ENCODE measurements at places on chromosomes 2 and 18.

DNA sequence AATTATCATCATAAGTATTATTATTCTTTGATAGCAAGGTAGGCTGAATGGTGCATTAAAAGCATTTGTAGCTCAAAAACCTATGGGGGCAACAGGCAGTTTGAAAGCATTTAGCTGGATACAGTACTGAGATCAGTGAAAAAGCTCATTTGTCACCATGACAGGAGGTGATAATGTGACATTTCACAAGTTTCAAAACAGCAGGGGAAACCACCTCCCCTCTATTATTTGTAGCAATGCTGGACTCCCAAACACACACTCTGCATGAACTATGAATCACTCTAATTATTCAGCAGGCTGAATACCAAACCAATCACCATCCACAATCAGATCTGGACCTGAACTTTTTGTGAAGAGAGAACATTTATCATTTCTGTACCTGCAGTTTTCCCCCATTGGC lies 63.4 kb downstream of the MYO5B start:
- no peak for DNase-seq

DNA sequence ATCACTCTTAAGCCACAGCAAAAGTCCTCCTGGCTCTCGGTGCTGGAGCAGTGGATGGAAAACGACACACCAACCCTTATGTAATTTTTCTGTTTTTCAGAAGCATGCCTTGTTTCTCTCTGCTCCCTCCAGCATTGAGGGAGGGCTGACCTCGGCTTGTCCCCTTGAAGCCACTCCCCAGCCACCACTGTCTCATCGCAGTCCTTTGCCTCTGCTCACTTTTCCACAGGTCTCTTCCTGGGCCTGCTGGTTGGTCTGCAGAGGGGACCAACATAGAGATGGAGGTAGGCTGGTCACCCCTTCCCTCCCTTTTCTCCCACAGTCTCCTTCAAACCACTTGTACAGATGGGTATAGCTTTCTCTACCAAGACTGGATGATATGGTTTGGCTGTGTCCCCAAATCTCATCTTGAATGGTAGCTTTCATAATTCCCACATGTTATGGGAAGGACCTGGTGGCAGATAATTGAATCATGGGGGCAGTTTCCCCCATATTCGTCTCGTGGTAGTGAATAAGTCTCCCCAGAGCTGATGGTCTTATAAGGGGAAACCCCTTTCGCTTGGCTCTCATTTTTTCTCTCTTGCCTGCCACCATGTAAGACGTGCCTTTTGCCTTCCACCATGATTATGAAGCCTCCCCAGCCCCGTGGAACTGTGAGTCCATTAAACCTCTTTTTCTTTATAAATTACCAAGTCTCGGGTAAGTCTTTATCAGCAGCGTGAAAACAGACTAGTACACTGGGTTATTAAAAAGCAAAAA lies 14.3 kb upstream of the RIOK3 start:
- no peak for DNase-seq

- no peak for DNase-seq
Observed at GRCh38 chr2:201194097-201194496, 11.2 kb downstream of the CASP10 start.

DNA sequence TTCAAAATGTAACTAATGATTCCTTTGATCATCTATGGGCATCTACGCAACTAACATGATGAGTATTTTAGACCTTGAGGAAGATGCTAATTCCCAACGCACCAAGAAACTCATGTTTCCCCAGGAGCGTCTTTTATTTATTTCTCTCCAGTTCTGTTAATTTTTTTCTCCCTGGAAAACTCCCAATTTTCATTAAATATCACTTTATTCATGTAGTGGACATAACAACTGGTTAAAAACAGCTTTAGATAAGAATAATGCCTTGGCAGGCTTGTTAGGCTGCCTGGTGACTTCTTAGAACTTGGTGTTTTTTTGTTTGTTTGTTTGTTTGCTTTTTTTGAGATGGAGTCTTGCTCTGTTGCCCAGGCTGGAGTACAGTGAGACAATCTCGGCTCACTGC lies 62.9 kb upstream of the ZFP36L2 start:
- DNase-seq: no peak

DNA sequence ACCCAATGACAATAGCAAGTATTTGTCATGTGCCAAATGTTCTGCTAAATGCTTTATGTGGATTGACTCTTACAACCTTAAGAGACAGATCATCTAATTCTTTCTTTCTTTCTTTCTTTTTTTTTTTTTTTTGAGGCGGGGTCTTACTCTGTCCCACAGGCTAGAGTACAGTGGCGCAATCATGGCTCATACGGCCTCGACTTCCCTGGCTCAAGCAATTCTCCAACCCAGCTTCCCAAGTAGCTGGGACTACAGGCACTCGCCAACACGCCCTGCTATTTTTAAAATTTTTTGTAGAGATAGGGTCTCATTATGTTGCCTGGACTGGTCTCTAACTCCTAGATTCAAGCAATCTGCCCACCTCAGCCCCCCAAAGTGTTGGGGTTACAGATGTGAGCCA lies 21.4 kb downstream of the TMEM247 start:
- DNase-seq: no peak

- DNase-seq: no peak
Observed at GRCh38 chr2:144875290-144875969, 355.5 kb upstream of the ZEB2 start.

DNA sequence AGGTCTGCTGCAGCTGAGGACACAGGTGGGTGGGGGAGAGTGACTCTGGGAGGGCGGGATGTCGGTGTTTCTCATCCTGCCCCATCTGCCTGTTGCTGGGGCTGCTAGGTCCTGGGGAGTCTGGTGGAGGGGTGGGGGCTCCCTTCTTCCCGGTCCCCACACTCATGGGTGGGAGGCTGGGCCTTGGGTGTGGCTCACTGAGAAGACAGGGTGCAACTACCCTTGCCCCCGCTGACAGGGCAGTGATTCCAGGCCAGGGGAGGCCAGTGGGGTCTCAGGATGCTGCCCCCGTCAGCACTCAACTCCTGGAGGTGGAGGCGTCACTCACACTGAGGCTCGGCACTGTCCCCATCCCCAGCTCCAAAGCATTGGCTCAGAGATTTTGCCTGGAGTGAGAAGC lies 7.7 kb upstream of the NFATC1 start:
- DNase-seq: no peak

DNA sequence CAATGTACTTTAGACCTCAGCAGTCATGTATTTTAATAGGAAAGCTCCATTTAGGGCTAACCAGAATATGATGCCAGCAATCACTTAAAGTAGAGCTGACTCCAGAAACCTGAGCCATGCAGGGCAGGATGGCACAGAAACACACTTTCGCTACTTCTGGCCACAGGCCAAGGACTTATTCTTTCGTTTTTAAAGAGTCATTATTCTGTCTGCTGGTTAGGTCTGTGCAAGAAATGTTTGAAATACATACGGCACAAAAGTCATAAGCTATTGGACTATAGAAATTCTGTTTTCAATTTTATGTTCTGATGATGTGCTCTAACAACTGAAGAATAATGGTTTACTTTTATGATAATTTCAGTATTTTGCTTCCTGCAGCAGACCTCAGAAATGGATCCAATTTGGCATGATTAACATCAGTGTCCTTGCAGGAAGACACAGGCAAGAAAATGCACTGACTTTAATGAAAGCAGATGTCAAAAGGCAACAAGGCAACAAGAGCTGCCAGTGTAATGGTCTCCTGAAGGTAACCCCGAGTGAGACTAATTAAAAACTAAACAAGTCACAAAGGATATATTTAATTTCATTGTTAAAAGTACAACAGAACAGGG lies 114.4 kb upstream of the CHRNA1 start:
- DNase-seq: peak; percentile 18

- no peak for DNase-seq
Observed at GRCh38 chr2:138931284-138932256, 151.4 kb upstream of the NXPH2 start.

- no peak for DNase-seq
Observed at GRCh38 chr18:79314838-79315388, 80.8 kb upstream of the NFATC1 start.

GRCh38 chr2:20702563-20702962 lies 35.6 kb downstream of the GDF7 start:
- no peak for DNase-seq

GRCh38 chr2:126643431-126643830 lies 12.5 kb upstream of the GYPC start:
- peak; percentile 16 for DNase-seq

DNA sequence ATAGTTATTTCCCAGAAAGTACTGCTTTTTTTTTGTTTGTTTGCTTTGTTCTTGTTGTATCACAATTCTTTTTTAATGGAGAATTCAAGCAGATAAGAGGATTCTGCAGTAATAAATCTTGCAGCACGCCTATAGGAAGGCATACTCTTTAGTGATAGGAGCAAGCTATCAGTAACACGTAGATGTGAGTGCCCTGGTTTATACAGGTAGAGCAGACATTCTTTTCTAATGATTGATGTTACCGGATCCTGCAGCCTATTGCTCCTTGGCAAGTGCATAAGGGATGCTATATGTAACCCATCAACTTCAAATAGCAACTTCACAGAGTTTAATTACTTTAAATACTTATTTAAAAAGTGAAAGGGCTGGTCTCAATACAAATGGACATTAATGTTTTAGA lies 834.2 kb upstream of the GCFC2 start:
- no peak for DNase-seq

GRCh38 chr2:152587187-152587947 lies 129.9 kb downstream of the PRPF40A start:
- DNase-seq: peak; percentile 22

DNA sequence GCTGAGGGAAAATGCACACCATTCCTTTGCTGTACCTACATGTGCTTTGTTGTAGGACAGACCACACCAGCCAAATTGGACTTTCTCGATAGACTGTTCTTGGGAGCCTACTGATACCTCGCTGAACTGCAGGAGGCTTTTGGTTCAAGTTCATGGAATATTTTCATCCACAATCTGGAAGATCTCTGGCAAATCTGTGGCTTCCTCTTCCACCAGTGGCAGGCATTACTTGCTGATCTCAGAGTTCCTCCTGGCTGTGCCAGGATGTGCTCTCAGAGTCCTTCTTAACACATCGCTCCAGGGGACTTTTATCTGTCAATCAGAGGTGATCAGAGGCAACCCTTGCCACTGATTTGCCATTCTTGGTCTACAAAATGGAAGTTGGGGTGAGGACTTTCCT lies 87.7 kb downstream of the PTGR3 start:
- DNase-seq: no peak

DNA sequence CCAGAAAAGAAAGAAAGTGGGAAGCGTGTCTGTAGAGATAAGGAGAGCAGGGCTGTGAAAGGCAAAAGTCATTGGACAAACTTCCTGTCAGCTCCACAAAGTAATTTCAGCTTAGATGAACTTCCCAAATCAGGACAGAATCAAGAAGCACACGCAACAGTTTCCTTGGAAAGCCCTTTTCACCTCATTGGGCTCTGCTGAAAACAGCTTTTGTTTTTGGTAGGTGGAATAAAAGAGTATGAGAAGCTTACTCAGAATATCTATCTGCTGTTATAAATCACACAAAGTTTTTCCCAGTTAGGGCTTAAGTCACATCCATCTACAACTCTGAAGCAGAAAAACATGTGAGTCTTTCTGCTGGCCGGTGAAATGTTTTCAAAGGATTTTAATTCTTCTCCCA lies 42.4 kb upstream of the EFEMP1 start:
- DNase-seq: no peak

- DNase-seq: no peak
Observed at GRCh38 chr2:46171996-46172546, 125.1 kb upstream of the EPAS1 start.

DNA sequence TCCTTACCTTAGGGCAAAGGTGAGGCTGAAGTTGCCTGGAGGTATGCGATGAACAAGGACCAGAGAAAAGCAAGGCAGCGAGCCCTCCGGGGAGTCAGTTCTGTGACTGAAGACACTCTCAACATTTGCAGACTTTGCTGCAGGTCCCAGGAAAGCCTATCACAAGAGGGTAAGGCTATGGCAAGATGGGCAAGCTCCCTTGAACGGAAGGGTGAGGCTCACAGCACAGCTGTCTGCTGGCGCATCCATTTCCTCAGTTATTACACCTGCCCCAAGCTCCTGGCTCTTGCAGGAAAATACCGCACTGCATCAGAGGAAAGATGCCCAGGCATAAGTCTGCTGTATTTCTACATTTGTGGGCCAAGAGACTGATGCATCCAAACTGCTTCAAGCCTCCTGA lies 141.4 kb downstream of the BCL11A start:
- no peak for DNase-seq

DNA sequence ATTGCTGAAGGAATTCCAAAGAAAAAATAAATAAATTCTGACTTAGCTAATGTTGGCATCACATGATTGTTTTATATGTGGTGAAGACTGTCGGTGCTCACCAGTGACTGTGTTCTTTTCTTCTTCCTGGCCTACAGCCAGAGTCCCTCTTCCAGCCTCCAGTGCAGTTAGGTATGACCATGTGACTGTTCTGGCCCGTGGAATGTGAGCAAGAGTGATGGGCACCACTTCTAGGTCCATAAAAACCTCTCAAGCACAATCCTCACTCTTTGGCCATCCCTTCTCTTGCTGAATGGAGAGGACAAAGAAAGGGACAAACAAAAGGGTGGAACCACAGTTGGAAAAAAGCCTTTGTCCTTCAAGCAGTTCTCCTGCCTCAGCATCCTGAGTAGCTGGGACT lies 39.0 kb upstream of the BMPR2 start:
- no peak for DNase-seq

DNA sequence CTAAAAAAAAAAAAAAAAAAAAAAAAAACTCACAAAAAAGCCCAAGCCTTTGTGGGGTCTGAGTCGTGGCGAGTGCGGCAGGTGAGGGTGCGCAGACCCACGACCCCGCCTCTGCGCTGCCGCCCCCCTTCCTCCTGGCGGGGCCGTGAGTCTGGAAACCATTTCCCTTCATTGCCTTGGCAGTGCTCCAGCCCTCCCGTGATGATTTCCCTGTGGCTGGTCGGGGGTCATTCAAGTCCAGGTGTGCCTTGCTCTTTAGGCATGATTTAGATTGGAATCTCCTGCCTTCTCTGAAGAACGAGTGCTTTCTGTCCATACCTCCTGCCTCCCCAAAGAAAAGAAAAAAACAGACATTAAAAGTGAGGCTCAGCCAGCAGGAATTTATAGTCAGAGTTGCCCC lies 161.8 kb downstream of the FAM210A start:
- DNase-seq: no peak

GRCh38 chr2:184444217-184444616 lies 154.1 kb upstream of the ZNF804A start:
- DNase-seq: no peak

DNA sequence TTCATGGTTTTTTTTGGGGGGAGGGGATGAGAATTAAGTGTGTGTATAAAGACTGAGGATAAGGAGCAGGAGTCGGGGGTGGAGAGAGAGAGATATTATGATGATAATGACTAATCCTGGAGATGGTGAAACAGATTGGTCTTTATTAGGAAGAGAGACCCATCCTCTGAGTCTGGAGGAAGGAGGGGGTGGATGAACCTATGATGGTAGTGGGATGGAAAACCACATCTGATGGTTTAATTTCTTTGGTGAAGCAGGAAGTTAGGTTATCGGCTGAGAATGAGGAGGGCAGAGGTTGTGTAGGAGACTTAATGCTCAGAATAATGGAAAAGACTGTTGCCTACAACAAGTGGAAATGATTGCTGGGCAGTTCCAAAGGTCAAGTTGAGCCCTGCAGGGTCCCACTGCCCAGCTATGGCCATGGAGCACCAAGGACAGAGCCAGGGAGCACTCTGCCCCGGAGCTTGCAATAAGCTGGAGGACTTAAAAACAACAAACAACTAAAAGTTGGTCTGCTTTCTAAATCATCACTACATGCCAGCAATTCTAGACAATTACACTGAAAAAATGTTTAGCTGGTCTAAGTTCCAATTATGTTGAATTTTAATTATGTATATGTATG lies 7.9 kb downstream of the SLC16A14 start:
- DNase-seq: no peak

- DNase-seq: peak; percentile 32
Observed at GRCh38 chr18:8799596-8800441, 94.5 kb downstream of the MTCL1 start.

- no peak for DNase-seq
Observed at GRCh38 chr2:9462886-9463697, 11.3 kb upstream of the IAH1 start.

All from urothelium cell line (cell line).